T-helper 1 cell (primary cell): ENCODE measurements at places on chromosomes 6 and 20.

- DNase-seq, result peak; percentile 46
These were observed 327.5 kb downstream of the SYNE1 start for GRCh38 chr6:152309648-152310047.

DNA sequence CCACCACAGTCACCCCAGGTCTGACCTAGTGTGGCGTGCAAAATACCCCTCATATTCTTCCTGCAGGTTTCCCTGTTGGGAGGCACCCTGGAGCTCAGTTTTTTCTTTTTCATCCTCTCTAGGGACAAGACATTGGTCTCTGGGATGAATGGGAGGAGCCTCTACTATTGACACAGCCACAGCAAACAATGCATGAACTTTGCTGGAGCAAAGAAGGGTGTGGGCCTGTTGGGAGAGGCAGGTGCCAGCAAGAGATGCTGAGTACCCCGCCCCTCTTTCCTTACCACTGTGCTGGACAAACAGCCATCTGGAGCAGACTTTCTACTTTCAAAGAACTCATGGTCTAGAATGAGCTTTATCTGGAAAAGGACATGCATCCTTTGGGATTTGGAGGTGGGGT, 10.1 kb downstream of the TGM3 start:
- no peak for DNase-seq

- DNase-seq, result no peak
These were observed 64.1 kb upstream of the SIRPA start for GRCh38 chr20:1831096-1831495.

- DNase-seq, result no peak
These were observed 45.6 kb downstream of the LYRM4 start for GRCh38 chr6:5215159-5215558.

GRCh38 chr6:6843057-6843627, 254.6 kb downstream of the LY86 start:
- DNase-seq, result no peak

DNA sequence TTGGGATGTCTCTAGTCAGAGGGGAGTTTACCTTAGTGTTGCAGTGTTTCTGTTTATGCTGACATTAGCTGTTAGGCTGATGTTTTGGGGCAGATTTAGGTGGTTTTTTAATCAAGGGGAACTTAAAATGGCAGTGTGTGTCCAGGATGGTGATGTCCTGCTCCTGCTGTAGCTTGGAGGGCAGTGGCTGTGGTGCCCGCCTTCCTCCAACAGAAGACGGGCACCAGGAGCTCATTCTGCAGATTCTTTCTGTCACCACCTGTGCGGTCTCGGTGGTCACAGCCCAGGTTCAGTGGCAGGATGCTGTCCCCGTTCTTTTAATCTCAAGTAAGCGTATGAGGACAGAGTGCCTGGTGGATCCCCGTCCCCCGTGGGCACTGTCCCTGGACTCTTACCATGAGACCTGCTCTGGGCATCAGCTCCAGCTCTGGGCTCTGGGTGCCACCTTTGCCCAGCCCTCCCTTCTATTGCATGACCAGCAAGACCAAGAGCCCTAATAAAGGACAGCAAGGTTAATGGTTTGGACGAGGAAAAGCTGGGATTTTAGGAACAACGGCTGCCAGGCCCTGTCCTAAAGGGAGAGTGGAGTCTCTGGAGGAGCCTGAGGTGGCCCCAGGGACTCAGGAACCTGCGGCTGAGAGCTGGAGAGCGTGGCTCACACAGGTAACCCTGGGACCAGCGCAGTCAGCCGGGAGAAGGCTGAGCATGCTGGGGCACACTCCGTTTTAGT, 217.3 kb downstream of the ERMARD start:
- DNase-seq, result no peak

DNA sequence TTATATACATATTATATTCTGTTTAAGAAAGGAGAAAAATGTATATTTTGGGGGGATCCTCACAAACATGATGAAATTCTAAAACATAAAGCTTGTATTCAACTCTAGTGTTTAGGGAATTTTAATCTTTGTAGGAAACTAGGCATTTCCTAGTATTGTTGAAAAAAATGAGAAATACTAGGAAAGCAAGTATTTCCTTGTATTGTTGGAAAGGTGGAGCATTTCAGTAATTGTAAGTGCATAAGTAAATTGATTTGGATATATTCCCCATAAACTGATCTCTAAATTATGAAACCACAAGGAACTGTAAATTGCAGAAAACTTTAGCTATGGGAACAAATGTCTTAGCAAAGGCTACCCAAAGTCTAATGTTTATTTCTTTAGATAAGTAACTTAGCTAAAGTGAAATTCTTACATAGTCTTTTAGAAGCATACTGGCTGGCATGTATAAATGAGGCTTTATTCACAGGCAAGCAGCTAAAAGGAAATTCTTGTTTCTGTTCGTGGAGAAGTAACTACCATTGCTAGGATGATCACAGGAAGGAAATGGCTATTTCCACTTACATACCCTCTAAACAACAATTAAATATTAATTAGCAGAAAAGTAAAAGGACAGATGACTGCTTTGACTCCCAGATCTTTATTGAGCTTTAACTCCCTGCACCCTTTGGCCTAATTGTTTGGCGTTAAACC, 19.9 kb upstream of the NRN1 start:
- no peak for DNase-seq
